T-helper 2 cell (primary cell): ENCODE measurements at places on chromosomes 16 and 17.

DNA sequence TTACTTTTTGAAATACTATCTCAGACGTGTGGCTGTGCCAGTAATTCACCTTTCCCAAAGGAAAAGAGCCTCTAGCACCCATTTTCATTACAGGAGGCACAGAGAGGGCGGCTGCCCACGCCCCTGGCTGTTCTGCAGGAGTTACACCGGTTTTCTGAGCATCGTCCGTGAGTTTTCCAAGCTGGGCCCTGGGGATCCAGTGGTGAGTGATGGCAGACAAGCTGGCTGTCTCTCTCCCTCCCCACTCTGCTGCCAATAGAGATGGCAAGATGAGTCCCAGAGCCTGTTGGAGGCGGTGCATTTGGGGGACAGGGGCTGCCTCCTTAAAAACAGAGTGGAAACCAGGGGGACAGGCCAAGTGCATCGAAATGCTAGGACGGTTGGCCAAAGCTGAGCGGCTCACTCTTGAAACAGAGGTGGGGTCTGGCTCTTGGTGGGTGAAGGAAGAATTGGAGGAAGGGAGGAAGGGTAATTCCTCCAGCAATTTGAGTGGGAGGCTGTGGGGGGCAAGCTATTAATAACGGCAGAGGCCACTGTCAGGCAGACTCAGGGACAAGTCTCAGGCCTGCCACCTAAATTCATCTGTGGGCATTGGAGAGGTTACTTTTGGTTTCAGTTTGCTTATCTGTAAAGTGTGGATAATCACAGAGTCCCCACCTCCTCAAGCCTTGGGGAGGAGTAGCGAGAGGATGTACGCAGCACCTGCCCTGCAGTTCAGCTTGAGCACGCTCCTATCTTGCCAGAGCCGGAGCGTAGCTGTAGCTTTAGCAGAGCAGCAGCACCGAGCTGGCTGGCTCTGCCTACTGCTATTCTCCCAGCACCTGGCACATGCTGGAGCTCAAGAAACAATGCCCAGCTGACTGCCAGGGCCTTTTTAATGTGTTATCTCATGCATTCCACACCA lies 7.5 kb upstream of the NOS2 start:
- no peak for DNase-seq

- DNase-seq = no peak
Measured at GRCh38 chr16:21256636-21257035, 21.5 kb downstream of the CRYM start.

DNA sequence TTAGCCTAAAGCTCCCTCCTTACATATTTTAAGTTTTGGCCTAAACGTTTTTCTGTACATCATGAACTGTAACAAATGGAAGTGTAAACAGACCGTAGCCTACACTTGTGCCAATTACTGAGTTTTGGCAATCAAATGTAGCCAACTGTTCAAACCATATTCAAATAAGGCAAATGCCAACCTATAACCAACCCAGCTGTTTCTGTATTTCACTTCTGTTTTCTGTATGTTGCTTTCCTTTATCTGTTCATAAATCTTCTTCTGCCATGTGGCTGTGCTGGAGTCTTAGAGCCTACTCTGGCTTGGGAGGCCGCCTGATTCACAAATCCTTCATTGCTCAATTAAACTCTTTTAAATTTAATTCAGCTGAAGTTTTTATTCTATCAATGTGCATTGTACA lies 6.9 kb upstream of the C16orf78 start:
- no peak for DNase-seq

DNA sequence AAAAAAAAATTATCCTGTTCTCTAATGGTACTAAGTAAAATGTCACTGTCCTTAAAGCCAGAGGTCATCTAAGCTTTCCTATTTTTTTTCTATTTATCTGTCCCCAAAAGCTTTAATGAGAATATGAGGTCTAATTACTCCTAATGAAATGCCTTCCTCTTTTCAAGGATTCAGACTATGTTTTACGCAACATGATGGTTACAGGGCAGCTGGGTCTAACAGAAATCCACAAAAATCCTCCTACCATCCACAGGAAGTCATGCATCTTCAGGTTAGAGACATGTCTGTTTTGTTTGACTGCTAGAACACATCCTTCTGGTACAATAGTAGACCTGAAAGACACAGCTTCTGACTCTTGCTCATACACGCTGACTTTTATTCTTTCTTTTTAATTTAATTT lies 29.7 kb upstream of the NSRP1 start:
- no peak for DNase-seq

DNA sequence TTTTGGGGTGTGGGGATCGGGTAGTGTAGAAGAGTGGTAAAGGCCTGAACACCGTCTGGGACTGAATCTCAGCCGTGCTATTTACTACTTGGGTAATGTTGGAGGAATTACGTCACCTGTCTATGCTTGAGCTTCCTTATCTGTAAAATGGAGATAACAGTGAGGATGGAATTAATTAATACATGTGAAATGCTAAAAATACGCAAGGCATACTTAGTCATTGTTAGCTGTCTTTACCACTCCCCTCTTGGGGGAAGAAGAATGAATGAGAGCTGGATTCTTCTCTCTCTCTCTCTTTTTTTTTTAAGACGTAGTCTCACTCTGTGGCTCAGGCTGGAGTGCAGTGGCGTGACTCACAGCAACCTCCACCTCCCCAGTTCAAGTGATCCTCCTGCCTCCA lies 41.1 kb upstream of the TANGO6 start:
- DNase-seq = no peak

DNA sequence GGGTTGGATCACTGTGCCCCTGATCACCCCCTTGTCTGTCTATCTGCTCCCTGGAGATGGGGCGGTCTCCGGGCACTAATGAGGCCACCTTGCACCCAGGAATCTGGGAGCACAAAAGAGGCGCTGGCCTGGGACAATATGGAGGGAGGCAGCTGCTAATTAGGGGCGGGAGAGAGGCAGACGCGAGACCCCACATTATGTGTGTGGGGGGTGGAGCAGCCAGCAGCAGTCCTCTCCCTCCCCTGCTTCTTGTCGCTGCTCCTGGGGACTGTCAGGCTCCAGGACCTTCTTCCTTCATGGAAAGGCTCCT lies 324 bp upstream of the HCRT start:
- DNase-seq = no peak

- no peak for DNase-seq
Measured at GRCh38 chr17:2716649-2717048, 5.1 kb upstream of the CLUH start.

- DNase-seq = no peak
Measured at GRCh38 chr17:64537488-64537887, 30.7 kb downstream of the CEP95 start.

GRCh38 chr16:69918241-69918640 lies 32.9 kb upstream of the CLEC18A start:
- no peak for DNase-seq

GRCh38 chr16:78310990-78311561 lies 211.6 kb downstream of the WWOX start:
- no peak for DNase-seq

DNA sequence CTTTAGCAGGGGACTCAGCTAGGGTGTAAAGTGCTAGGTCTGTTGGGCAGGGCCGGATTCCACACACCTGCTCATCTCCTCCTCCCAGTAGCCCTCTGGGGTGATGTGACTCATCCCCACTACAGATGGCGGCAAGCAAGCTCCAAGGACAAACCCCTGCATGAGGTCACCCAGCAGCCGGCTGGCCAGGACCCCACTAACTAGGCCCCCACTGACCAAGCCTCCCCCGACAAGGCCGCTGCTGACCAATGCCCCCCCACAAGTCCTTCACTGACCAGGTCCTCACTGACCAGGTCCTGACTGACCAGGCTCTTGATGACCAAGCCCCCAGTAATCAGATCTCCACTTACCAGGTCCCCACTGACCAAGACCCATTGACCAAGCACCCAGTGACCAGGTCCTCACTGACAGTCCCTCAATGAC lies 36.7 kb downstream of the TNFRSF13B start:
- DNase-seq = no peak

- DNase-seq = no peak
Measured at GRCh38 chr17:56826611-56827414, 6.9 kb downstream of the C17orf67 start.

DNA sequence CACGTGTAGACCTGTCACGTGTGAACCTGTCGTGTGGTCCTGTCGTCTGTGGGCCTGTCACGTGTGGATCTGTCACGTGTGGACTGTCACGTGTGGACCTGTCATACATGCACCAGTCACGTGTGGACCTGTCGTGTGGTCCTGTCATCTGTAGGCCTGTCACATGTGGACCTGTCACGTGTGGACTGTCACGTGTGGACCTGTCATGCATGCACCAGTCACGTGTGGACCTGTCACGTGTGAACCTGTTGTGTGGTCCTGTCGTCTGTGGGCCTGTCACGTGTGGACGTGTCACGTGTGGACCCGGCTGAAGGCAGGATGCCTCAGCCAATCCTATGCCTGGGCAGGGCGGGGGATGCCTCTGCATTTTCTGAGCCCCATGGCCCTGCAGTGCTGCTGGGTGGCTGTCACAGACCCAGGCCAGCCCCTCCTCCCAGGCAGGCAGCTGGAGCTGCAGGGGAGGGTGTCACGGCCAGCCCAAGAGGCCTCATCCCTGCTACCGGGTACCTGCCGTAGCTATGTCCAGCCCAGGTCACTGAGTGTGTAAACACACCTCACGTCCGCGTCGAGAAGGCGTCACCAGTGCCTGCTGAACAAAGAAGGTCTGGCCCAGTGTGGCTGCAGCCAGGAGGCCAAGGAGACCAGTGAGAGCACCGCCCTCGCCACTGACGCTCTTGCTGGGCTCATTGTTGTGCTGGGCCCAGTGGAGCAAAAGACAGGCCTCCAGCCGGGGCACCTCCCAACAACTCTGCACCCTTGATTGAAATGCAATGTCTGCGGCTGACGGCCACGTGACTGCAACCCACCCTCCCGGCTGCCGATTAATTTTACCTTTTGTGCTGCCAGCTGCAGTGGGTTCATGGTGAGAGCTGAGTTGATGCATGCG lies 18.6 kb upstream of the ACSF3 start:
- no peak for DNase-seq

DNA sequence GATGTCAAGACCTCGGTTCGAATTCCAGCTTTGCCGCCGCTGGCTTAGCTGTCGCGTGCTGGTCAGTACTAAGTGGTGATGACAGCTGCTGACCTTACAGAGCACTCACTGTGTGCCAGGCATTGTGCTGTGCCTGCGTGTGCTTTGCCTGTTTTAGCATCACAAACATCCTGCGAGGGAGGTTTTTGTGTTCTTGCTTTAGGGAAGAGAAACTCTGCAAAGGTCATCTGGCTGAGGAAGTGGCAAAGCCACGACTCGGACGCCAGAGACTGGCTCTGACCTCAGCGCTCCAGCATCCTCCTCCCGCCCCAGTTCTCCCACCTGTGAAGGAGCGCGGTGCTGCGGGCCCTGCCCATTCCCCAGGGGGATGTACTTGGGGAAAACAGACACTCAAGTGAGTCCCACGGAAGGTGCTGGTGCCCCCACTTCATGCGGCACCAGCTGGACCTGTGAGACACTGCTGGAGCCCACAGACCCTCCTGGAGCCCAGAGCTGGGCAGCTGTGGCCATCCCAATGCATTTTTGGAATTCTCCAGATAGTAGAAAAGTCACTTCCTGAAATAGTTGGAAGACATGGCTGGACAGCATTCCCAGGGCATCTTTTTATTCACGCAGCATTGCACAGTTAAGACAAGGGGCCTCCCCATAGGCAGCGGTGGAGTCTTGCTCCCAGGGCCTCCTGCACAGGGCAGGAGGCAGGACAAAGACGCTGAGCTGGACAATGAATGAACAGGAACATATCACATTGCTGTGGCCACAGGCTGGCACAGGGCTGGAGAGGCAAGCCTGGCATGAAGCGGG lies 20.0 kb upstream of the HERPUD1 start:
- DNase-seq = no peak

GRCh38 chr16:11626657-11627291 lies 40.1 kb upstream of the LITAF start:
- no peak for DNase-seq

GRCh38 chr16:70725024-70725911 lies 39.4 kb upstream of the MTSS2 start:
- DNase-seq = no peak

GRCh38 chr17:10327640-10328039 lies 45.2 kb downstream of the MYH13 start:
- peak; percentile 68 for DNase-seq

- no peak for DNase-seq
Measured at GRCh38 chr17:1639549-1640180, 5.9 kb downstream of the SCARF1 start.

GRCh38 chr16:67805718-67806427 lies 487 bp downstream of the RANBP10 start:
- DNase-seq = no peak

- no peak for DNase-seq
Measured at GRCh38 chr17:74380959-74381808, 13.9 kb downstream of the GPR142 start.

- DNase-seq = no peak
Measured at GRCh38 chr17:36535669-36536081, 888 bp downstream of the PIGW start.

GRCh38 chr17:2049333-2050299 lies 5.3 kb upstream of the HIC1 start:
- DNase-seq = peak; percentile 82

GRCh38 chr17:57463103-57463885 lies 207.0 kb downstream of the MSI2 start:
- peak; percentile 81 for DNase-seq

DNA sequence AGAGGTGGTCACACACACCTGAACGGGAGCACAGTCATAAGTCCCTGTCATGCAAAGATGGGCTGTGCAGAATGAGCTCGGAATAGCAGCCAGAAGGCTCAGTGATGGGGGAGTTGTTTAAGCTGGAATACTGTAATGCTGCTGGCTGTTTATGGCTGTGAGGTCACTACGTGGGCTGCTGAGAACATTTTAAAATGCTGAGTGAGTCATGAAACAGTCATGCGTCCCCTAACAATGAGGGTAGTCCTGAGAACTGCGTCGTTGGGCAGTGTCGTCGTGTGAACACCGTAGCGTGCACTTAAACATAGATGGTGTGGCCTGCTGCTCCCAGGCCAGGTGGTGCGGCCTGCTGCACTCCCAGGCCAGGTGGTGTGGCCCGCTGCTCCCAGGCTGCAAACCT lies 39.7 kb downstream of the TBCD start:
- no peak for DNase-seq

GRCh38 chr17:19304209-19304608 lies 58.3 kb downstream of the B9D1 start:
- peak; percentile 57 for DNase-seq

- DNase-seq = no peak
Measured at GRCh38 chr16:89613231-89613953, at the start of gene DPEP1. DPEP1 (plus strand) TSS chr16:89613642; CDS start chr16:89630411, 16,769 bp downstream.

DNA sequence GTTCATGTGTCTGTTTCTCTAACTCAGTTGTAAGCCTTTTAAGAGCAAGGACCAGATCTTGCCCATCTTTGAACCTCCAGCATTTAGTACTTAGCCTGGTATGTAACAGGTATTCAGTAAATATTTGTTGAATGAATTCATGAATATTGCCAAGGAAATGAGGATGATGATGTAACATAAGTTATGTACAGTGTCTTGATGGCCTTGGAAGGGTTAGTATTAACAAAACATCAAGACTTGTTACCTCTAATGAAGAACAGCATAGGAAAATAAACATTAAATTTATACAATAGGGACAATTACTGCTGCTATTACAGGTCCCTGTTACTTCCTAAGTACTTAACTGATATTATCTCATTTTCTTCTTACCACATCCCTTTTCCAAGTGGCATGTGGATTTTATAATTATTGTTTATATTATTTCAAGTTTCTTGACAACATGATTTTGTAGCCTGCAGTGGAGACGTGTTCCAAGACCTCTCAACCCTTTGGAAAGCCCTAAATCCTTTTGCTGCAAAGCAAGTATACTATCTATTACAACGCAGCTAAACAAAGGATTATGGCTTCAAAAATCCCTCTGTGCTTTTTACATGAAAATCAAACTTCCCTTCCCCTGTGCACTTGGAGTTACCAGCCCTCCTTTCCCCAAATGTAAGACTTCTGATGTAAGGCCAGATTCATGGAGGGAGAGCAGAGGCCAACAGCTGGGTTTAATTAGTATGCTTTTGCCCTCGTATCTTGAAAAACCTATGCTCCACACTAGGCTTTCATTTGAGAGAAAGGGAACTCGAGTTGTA lies 77.4 kb upstream of the SMIM36 start:
- DNase-seq = no peak
